ENCODE measurements at places on chromosomes 4 and X.

DNA sequence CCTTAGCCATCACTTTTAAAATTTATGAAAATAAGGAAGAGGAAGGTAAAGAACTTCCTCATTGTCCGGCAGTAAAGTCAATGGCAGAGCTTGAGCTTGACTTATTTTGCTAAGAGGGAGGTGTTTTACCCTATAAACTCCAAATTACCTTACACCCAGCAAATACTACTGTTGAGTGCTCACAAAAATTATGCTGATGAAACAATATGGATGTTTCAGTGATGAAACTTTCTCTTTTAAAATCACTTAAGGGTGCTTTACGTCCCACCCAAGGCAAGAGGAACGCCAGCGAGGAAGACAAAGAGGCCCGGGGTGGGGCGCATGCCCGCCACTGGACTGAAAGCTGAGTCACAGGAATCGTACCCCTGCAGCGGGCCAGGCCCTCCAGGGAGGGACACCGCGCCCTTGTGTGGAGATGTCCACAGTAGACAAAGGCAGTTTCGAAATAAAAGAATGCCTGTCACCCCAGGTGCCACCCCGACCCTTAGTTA, 560 bp upstream of the TMSB4X start:
- no peak for DNase-seq

GRCh38 chrX:86946569-86946968, 571.0 kb upstream of the KLHL4 start:
- no peak for DNase-seq

DNA sequence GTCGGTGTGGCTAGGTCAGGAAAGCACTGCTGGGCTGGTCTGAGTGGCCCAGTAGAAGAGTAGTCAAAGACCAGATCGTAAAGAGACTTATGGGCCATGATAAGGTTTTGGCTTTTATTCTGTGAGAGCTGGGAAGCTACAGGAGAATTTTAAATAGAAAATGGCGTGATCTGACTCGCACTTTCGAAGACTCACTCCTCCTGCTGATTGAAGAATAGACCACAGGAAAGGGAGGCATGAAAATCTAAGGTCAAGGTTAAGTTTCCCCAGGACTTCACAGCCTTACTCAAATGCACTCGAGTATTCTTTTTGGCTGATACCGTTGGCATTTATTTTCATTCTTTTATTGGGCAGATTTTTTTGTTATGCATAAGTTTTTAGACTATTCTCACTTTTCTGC, 231.4 kb upstream of the ANKRD50 start:
- DNase-seq = no peak

- peak; percentile 28 for DNase-seq
These were observed 4.0 kb downstream of the HERC6 start for GRCh38 chr4:88382621-88383020.

DNA sequence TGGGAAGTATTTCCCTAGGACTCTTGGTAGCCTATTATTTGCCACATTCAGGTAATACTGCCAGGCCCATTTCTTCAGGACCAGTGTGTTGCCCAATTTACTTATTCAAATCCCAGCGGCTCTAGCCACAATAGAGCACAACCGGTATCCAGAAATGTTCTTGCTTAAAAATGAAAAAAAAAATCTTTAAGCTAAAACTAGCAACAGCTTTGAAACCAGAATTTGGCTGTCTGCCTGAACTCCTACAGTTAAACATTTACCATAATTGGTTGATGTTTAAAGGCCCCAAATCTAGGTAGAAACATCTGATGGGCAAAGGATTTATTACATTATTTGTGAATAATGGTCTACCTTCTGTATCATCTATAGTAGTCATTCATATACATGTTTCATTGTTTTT, 930 bp upstream of the SLITRK4 start:
- no peak for DNase-seq

DNA sequence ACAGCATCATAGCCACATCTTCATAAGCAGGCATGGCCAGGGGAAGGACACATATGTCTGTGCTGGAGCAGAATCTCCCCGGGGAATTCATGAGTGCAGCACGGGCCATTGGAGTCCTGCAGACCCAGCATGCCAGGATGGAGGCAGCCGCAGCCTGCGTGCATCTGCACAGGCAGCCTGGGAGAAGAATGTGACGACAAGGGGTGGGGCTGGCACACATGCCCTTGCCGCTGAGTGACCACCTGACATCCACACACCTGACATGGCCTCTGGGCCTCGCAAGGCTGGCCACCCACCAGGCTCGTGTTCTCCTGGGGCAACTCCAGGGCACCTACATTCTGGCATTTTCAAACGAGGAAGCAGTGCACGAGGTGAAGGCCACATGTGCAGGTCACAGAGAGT, 66.2 kb upstream of the AFAP1 start:
- DNase-seq = no peak

DNA sequence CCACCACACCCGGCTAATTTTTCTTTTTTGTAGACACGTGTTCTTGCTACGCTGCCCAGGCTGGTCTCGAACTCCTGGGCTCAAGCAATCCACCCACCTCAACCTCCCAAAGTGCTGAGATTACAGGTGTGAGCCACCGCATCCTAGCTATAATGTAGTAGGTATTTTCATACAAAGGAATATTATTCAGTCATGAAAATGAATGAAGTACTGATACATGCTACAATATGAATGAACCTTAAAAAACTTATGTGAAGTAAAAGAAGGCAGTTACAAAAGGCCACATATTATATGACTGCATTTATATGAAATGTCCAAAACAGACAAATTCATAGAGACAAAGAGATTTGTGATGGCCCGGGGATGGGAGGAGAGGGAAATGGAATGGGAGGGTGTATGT, 4.7 kb upstream of the GATA1 start:
- no peak for DNase-seq

- DNase-seq = no peak
These were observed 875.8 kb upstream of the SLIT2 start for GRCh38 chr4:19375931-19376330.

- no peak for DNase-seq
These were observed 497.9 kb downstream of the SMARCA1 start for GRCh38 chrX:129025376-129025775.

- DNase-seq = no peak
These were observed 74.3 kb downstream of the CFAP299 start for GRCh38 chr4:80409809-80410208.

GRCh38 chr4:52864793-52865192, 2.7 kb downstream of the RASL11B start:
- no peak for DNase-seq

DNA sequence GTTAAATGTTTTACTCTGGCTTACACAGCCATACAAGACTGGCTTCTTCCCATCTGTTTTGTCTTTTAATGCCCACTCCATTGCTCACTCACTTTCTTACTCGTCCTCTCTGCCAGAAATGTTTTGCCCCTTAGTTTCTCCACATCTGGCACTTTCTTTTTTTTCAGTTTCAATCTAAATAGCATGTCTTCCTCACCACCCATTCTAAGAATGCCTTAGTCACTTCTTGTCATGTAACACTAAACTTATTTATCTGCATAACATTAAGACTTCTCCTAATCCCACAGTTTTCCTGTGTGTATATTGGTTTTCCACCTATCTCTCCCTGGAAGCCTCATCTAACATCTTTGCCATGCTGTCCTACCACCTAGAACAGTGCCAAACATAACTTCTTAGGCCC, 119.3 kb downstream of the ADAMTS3 start:
- no peak for DNase-seq

DNA sequence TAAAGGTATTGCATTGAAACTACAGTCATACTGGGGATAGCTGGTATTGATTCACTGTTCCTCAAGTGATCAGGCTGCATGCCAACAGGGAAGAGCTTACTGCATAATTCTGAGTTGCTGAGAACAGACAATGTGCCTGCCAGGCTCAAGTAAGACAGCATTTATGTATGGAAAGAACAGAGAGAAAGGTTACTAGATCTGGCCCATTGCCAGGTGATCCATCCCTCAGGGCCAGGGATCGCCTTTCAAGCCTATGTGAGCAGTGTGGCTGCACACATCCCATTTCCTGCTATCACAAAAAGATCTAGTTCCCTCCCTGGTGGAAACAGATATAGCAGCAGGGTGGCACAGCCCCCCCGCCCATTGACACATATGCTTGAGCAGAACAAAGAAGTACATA, 254.0 kb downstream of the TMA16 start:
- no peak for DNase-seq

GRCh38 chr4:95761871-95762270, 78.0 kb upstream of the PDHA2 start:
- no peak for DNase-seq

DNA sequence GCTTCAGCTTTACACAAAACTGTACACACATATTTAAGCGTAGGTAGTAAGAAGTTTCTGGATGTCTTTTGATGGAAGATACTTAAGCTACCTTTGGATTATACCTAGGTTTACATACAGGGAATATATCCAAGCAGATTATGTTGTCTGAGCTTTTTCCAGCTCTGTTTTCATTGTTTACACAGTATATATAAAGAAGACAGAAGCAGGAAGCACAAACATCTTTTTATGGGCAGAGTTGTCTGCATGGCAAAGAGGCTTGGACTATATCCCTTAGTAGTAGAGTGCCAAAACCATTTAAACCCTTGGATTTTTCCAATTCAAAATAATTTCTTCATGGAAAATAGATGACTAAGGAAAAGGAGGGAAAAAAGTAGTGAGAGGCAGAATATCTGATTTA, 329.4 kb upstream of the AGA start:
- DNase-seq = no peak

DNA sequence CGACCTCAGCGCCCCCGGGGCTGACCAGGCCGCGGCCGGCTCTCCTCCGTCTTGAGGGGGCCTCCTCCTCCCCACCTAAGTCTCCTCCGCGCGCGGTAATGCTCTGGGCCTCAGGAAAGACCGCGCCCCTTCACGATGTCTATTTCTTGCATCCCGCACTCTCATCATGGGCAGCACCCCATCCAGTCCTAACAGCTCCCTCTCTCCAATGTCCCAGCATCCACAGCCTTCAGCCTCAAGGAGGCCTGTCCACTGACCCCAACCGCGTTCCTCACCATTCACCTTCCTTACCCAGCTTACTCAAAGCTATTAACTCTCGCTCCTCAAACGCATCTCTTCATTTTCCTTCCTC, 77.5 kb downstream of the MAGED4 start:
- DNase-seq = no peak

GRCh38 chrX:15235001-15235400, 34.9 kb downstream of the ASB9 start:
- DNase-seq = no peak

- DNase-seq = no peak
These were observed 74.6 kb downstream of the WDR44 start for GRCh38 chrX:118420462-118420861.

GRCh38 chrX:106716004-106716403, 10.5 kb upstream of the RNF128 start:
- no peak for DNase-seq

DNA sequence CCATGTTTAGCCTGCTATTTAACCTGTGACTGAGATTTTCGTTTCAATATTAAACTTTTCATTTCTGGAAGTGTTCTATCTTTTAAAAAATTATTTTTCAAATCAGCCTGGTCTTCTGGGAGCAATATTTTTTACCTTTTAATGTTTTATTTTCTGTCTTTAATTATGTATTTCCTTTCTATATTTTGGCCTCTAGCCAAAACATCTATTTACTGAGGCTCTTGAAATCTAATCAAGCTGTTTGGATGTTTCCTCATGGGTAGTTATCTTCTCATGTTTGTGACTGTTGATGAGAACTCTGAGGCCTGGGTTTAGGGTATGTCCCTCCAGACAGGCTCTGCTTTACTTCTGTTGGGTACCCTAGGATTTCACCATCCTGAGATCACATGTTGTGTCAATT, 10.3 kb upstream of the SLC10A4 start:
- DNase-seq = no peak

DNA sequence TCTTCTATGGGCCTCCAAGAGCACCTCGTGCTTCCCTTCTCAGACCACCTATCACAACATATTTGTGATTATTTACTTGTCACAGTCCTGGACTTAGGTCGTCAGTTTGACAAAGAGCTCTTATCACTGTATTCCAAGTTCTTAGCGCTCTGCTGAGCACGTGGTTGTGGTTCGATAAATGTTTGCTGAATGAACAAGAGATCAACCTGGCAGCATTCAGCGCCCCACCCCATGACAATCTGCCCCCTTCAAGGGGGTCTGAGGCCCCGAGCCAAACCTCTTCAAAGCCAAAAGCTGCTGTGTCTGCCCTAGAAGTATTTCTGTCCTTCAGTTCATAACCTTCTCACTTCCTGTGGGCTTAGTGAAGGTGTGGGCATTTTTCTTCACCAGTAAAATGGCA, 15.0 kb downstream of the RPS4X start:
- DNase-seq = no peak
